ENCODE measurements at places on chromosomes 2 and 18.

DNA sequence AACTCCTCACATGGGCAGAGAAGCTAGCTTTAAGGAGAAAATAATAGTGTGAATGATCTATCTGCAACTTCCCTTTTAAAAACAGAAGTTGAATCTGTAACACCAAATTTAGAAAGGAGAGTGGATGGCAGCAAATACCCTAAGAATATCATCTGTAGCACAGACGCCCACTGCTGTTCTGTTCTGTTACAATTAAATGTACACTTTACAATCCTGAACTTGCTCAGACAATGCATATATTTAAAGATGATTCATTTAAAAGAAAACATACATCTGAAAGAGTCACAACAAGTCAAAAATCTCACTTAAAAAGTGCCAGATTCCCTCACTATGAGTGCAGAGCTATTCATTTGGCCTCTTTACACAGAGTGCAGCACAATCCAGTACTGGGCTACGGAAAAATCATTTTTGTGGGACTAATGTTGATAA, 8.0 kb upstream of the SERTAD2 start:
- no peak for DNase-seq

DNA sequence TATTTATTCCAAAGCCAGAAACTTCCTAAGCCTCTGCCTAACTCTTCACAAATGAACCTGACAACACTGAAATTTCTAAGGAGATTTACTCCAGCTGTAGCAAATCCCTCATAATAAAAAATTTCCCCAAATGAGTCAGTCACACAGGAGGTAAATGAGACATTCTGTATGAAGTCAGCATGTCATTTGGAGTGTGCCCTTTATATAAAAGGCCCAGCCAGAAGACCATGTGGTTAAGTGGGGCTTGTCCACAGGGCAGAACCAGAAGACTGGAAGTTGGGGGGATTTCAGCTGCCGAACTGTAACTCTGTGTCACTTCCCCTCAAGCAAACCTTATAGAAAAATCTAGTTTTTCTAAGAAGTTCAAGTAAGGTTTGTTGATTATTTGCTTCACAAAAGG, 30.2 kb downstream of the NRP2 start:
- no peak for DNase-seq

DNA sequence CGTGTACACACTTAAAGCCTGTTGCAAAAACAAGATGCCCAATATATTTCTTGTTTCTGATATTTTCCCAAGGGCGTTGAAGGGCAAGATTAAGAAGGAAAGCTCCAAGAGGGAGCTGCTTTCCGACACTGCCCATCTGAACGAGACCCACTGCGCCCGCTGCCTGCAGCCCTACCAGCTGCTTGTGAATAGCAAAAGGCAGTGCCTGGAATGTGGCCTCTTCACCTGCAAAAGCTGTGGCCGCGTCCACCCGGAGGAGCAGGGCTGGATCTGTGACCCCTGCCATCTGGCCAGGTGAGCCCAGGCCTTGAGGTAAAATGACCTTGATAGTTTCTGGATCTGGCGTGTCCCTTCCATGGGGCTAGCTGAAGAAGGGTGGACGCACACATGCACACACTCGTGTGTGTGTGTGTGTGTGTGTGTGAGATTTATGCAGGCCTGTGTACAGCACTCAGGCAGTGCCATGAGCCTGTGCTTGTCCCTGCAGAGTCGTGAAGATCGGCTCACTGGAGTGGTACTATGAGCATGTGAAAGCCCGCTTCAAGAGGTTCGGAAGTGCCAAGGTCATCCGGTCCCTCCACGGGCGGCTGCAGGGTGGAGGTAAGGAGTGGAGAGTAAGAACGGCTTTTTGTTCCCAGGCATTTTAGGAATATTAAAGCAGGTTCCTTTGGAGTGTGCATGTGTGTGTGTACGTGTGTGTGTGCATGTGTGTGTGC, 23.6 kb downstream of the MLPH start:
- no peak for DNase-seq

DNA sequence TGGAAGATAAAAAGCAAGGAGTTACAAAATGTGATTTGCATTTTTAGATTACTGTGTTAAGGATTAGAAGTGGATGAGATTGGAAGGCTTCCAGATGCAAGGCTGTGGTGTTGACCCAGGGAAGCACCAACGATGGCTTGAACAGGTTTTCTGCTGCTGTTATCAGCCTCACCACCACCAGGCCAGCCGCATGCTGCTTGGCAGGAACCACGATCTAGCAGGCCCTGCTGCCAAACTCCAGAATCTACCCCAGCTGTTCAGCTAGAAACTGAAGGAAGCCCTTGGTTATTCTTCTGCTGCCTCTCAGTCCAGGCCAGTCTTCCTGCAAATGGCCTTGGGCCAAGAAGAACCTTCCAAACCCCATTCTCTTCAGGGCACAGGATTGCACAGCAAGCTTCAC, 133.9 kb downstream of the MTCL1 start:
- DNase-seq = no peak

DNA sequence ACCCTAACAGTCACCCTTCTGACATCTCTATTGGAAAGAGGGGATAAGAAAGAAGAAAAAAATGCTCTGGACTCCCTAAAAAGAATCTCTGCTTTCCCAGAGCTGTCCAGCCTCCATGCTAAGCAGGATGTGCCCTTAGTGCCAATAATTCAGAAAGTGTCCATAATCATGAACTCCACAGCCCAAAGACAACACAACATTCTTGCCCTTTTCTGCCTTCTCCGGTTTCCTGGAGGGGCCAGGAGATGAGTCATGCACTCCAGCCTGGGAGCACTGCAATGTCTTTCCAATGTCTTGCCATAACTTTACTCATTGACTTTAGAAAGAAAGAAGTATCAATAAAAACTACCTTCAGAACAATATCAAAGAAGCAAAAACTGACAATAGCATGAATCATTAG, 44.0 kb downstream of the KLF7 start:
- no peak for DNase-seq

All from SHP77 (cell line).